ENCODE measurements at places on chromosomes 11 and 22. TPM values are rescaled to one million over a fixed set of nuclear protein-coding genes. Genes with fewer than 3 reads are reported as not detected.

DNA sequence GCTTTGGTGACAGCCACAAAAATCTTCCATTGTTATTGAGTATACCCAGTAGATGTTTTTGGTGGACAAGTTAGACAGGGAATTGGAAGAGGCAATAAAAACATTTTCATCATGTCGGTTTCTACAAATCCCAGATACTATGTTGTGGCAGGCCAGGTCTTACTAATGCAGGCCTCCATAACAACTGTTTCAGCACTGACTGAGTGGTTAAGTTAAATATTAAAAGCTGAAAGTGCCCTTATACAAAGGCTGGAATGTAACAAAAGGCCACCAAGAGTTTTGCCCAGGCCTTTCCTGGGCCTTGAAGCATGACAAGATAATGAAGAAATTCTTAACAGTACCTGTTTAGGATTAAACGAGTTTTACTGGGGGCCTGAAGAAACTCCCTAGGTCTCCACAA, 29.3 kb downstream of the DMC1 start:
- no peak for DNase-seq

Gene THRSP
- total RNA-seq = 9.2 TPM

DNA sequence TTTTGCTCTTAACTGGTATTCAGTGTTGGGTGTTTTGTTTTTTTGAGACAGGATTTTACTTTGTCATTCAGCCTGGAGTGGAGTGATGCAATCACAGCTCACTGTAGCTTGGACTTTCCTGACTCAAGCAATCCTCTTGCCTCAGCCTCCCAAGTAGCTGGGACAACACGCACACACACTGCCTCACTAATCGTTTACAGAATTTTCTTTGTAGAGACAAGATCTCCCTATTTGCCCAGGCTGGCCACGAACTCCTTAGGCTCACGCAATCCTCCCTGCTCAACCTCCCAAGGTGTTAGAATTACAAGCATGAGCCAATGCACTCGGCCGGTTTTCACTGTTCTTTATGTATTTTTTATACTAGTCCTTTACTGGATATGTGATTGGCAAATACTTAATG, 51.0 kb upstream of the IGLL5 start:
- no peak for DNase-seq

DNA sequence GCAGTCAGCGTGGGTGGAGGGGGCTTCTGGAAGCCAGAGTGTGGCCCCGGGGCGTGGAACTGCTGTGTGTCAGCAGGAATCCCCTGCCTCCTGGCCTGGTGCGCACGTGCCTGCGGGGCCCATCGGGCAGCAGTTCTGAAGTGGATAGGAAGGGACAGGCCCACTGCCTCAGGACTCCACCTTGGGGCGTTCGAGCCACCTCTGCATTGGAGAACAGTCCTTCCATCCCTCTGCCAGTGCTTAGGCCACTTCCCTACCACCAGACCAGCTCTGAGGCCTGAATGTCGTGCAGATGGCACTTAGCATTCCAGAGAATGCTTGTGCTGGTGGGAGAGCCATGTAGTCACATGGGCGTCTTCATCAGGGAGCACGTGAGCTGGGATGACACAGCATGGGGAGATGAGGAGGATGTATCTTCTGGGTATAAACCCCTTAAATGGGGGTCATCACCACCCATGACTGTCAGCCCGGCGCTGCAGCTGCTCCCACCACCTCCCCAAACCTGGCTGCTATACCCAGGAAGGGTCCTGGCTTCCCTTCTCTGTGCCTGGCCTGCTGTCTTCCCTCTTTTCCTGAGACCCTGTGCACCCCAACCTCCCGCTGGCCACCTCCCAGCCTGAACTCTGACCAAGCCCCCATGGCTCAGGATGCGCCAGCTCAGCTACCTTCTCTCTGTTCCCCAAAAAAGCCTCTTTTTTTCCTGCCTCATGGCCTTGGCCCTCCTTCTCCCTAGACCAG, 9.7 kb downstream of the INCENP start:
- DNase-seq = peak; percentile 51

DNA sequence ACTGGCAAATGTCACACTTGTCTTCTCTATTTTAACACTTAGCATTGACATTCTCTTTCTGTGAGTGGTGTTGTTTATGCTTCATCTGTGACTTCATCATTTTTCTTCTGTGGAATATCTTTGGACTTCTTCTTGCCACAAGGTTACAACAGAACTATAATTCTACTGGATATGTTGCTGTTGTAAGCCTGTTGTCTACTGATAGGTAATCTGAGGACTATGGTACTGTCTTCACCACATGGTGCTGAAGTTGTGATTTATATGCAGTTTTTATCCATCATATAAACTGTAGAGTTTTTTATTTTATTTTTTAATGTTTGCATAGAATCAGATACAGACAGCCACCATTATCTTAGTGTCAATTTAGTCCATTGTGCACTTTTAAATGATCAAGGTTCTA, 622.2 kb upstream of the CNTN5 start:
- DNase-seq = no peak

DNA sequence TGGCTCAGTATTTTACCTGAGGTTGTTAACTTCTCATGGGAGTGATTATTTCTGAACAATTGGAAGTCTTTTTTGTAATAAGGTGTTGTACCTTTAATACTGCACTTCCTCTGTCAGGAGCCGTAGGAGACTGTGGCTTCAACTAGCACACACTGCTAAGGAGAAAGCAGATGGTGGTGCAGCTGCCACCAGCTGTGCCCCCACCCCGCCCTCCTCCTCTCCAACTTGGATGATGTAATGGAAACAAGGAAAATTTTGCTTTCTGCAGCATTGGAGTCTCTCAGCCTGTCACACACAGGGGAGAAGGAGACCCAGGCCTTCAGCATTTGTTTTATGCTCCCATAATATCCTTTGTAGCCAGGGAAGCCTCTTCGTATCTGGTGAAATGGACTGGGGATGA, 91.2 kb downstream of the TEAD1 start:
- no peak for DNase-seq

Gene XBP1
- total RNA-seq = 180 TPM

DNA sequence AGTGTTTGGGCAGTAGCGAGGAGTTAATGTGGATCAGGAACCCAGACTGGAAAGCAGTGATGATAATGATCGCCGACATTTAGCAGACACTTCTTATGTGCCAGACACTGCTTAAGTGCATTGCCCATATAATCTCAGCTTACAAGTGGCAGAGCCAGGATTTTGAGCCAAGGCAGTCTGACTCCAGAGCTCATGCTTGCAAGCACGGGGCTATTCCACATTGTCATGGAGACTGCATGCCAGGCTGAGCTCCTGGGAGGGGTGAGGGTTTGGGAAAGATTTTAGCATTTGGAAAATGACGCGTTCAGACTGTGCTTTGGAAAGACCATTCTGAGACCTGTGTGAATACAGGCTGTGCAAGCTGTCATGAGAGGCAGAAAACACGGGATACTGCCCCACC, 302.7 kb downstream of the DDX10 start:
- no peak for DNase-seq

- DNase-seq = no peak
Observed at GRCh38 chr11:70595452-70595851, 197.1 kb downstream of the CTTN start.

- no peak for DNase-seq
Observed at GRCh38 chr22:41772645-41773044, 27.8 kb upstream of the CCDC134 start.

GRCh38 chr22:27134315-27134701, 476.9 kb downstream of the MIAT start:
- no peak for DNase-seq

Gene SEPTIN3
- total RNA-seq = 0.55 TPM

Gene MUC2
- 0.80 TPM for total RNA-seq

Gene ENTHD1
- not detected for total RNA-seq

GRCh38 chr11:5505363-5506048, 4.3 kb downstream of the UBQLN3 start:
- DNase-seq = no peak

Gene OR5A1
- not detected for total RNA-seq

- DNase-seq = no peak
Observed at GRCh38 chr11:29518389-29519174, 498.2 kb downstream of the KCNA4 start.

DNA sequence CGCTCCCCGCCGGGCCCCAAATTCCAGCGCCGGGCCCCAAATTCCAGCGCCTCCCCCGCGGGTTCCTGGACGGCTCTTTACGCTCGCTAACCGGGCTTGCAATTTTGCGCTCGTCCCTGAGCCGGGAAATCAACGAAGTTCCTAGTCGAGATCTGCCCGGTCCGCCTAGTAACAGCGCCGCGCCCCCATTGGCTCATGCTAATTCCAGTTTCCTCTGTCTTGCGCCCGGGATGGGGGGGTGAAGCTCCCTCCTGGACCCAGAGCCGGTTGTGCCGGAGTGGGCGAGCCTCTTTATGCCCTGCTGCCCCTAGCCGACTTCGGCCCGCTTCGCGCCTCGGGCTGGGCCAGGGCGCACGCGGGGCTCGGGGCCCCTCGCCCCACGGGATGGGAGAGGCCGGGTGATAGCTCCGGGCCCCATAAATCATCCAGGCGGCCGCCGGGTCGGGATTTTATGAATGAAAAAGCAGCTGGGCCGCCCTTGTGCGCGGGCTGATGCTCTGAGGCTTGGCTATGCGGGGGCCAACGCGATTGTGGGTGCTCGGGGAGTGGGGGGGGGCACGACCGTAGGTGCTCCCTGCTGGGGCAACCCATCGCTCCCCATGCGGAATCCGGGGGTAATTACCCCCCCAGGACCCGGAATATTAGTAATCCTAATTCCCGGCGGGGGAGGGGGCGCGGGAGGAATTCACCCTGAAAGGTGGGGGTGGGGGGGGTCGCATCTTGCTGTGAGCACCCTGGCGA, 1.8 kb upstream of the CCND1 start:
- DNase-seq = peak; percentile 96

DNA sequence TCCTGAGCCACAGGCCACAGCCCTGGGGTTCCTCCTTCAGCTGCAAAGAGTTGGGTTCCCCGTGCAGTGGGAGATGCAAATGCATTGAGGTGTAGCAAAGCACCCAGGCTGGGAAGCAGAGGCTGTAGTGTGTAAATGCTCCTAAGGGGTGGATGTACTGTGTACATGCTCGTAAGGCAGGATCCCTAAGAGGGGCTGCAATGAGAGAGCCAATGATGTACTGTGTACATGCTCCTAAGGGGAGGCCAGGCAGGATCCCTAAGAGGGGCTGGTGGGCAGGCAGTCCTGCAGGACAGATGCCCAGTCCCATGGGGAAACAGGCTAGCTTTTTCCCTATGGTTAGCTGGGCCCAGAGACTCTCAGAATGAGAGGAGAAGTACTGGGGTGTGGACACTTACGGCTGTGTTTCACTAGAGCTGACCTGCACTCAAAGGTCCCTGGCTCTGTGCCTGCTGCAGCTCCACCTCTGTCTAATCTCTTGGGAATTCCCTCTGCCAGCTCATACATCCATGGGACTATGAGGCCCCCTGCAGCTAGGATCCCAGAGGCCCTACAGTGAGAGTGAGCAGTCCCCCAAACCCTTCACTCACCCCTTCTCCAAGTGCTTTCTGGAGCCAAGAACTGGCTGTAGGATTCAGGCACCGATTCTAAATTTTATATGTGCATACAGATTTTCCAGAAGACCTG, 261.9 kb upstream of the LUZP2 start:
- DNase-seq = peak; percentile 49

Gene NCF4
- 51.0 TPM for total RNA-seq

Gene NXPE4
- total RNA-seq = not detected

- DNase-seq = no peak
Observed at GRCh38 chr22:17787241-17787640, 13.0 kb upstream of the BID start.

GRCh38 chr11:79437278-79437980, 3.4 kb downstream of the TENM4 start:
- no peak for DNase-seq

All from mesenteric fat pad (tissue), 1 donor.